ENCODE measurements at places on chromosomes 2 and 18.
A peak's percentile ranks its signal among the peaks of the same experiment; 100 is the strongest.

GRCh38 chr2:218964041-218964771, 4.7 kb downstream of the CDK5R2 start:
- H3K4me1 ChIP-seq, result peaks cover 10% of the 10 kb centered on the region
- no peaks in the 10 kb centered on the region for H3K36me3 ChIP-seq
- peaks cover 19% of the 10 kb centered on the region for H3K27me3 ChIP-seq

DNA sequence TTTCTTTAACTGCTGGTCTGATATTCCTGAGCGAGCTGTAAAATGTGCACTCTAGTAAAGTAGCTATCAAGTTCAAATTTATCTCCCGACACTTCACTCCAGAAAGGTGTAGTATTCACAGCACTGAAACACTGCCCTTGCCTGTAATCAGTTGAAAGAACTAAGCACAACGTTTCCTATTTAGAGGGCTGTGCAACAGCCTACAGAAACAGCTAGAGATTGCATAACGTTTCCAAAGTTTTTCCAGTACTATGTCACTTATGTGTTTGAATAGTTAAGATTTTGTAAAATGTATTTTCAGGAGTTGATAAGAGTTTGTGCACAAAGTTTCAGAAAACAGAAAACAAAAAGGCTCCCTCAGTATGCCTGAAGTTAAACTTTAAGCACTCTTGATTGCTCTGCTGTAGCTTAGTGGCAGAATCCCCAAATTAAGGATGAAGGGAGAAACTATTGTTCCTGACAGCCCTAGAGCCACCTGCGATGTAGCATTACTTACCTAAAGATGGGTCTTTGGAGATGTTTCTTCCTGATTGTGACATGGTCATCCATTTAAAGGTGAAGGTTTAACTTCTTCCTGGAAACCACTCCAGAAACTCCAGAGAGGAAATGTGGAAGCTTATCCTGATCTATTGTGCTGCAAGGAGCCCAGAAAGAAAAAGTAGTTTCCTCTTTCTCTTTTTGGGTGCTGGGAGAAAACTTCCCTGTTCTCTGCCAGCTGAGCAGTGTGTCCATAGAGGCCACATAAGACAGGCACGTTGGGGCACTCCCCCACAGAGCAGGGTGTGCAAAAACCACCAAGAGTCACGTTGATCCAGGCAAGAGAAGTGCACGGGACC, 536 bp downstream of the PDE1A start:
- H3K27me3 ChIP-seq, result no peaks in the 10 kb centered on the region
- H3K4me1 ChIP-seq, result no peaks in the 10 kb centered on the region
- no peak overlapping the region for H3K27ac ChIP-seq

- no peak overlapping the region for H3K27ac ChIP-seq
- H3K4me3 ChIP-seq, result no peak overlapping the region
- peak; percentile 53 for DNase-seq
- no peaks in the 10 kb centered on the region for H3K36me3 ChIP-seq
- H3K4me1 ChIP-seq, result no peaks in the 10 kb centered on the region
These were observed 1018.4 kb upstream of the ACVR2A start for GRCh38 chr2:146826388-146826787.

- peak; percentile 33 for DNase-seq
- H3K4me1 ChIP-seq, result no peaks in the 10 kb centered on the region
- H3K36me3 ChIP-seq, result no peaks in the 10 kb centered on the region
- H3K4me3 ChIP-seq, result no peak overlapping the region
- H3K27ac ChIP-seq, result no peak overlapping the region
These were observed 68.6 kb upstream of the YWHAQ start for GRCh38 chr2:9699139-9700108.

DNA sequence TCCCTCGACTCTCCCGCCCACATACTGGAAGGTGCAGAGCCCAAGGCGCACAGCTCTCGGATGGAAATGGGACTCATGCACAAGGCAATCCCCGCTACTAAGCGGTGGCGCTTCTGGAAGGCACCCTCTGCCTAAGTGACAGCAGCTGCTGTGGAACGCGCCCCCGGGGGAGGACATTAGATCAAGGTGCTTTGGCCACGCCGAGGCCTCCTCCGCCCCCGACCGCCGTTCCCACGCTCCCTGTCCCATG, 202 bp downstream of the MCEE start:
- no peaks in the 10 kb centered on the region for H3K27me3 ChIP-seq
- no peaks in the 10 kb centered on the region for H3K36me3 ChIP-seq
- H3K4me3 ChIP-seq, result peak overlapping the region; percentile 79
- peaks cover 2% of the 10 kb centered on the region for H3K4me1 ChIP-seq

DNA sequence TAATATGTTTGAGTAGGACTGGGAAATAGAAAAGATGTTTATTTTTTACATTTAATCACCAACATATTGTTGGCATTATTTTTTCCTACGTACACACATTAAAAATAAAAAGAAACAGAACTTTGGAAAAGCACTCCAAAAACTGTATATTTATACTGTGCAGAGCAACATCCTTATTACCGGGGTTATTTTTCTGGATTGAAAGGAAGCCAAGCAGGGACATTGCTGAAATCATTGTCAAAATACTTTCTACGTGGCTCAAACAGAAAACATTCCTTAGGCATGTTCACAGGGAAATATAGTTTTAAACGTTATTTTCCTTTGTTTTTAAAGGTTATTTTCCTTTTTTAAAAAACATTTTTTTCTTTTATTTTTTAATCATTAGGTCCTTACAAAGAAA, 315.0 kb upstream of the SMIM21 start:
- H3K27ac ChIP-seq, result no peak overlapping the region
- no peak overlapping the region for H3K4me3 ChIP-seq
- H3K27me3 ChIP-seq, result no peaks in the 10 kb centered on the region
- H3K4me1 ChIP-seq, result no peaks in the 10 kb centered on the region
- no peaks in the 10 kb centered on the region for H3K36me3 ChIP-seq

- H3K27ac ChIP-seq, result no peak overlapping the region
- no peak for DNase-seq
- no peak overlapping the region for H3K4me3 ChIP-seq
These were observed 49.4 kb downstream of the SMAD7 start for GRCh38 chr18:48901145-48902022.

GRCh38 chr2:88113069-88113468, 14.8 kb downstream of the FABP1 start:
- no peak overlapping the region for H3K4me3 ChIP-seq
- H3K4me1 ChIP-seq, result no peaks in the 10 kb centered on the region
- no peaks in the 10 kb centered on the region for H3K27me3 ChIP-seq
- H3K36me3 ChIP-seq, result no peaks in the 10 kb centered on the region

GRCh38 chr2:226443112-226443511, 356.5 kb downstream of the IRS1 start:
- H3K4me3 ChIP-seq, result no peak overlapping the region
- no peak for DNase-seq
- H3K27me3 ChIP-seq, result no peaks in the 10 kb centered on the region

Measured in mesendoderm (in vitro differentiated cells).